ENCODE measurements at places on chromosomes 5 and 9.
A peak's percentile ranks its signal among the peaks of the same experiment; 100 is the strongest.

DNA sequence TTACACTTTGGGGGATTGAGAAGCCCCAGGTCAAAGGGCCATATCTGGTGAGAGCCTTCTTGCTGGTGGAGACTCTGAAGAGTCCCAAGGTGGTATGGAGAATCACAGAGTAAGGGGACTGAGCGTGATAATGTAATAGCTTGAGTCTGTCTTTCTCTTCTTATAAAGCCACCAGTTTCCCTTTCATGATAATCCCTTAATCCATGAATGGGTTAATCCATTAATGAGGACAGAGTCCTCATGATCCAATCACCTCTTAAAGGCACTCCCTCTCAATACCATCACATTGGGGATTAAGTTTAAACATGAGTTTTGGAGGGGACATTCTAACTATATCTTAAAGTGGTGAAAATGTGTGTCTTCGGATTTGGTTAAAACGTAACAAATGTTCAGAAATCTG is 21.5 kb downstream of the WDR36 start:
- DNase-seq: no peak

- no peak for DNase-seq
These were observed 64.7 kb downstream of the IPPK start for GRCh38 chr9:92605224-92605623.

DNA sequence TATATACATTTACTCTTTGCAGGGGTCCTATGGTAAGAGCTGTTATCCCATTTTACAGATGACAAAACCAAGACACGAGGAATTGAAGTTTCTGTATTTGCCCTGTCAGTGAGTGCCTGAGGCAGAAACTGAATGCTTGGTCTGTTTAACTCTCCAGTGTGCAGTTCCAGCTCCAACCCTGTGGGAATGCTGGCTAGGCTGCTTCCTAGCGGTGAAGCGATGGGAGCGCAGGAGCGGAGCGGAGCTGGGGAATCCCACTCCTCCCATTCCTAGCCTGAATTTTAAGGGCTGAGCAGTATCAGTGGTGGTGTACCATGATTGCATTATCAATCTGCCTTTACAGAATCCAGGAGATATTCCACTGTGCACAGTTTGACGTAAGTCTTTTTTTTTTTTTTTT is 202.3 kb downstream of the LRRC70 start:
- DNase-seq: no peak

- no peak for DNase-seq
These were observed 58.7 kb upstream of the NFIB start for GRCh38 chr9:14372437-14373335.

DNA sequence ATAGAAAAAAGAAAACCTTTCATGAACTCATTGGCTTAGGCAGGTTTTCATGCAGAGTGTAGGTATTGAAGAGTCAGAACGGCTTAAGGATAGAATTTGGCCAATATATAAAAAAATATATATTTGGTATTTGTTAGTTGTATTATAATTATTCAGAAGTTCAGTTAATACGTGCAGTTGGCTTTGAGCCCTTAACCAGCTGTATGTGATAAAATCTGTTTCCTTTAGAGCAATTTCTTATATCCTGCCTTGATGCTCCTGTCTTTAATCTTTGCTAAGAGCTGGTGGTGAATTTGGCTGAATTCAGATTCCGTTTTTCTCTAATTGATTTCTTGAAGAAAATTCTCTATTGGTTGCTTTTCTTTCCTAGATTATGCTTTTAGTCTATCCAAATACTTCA is 3.7 kb downstream of the ANXA1 start:
- no peak for DNase-seq

DNA sequence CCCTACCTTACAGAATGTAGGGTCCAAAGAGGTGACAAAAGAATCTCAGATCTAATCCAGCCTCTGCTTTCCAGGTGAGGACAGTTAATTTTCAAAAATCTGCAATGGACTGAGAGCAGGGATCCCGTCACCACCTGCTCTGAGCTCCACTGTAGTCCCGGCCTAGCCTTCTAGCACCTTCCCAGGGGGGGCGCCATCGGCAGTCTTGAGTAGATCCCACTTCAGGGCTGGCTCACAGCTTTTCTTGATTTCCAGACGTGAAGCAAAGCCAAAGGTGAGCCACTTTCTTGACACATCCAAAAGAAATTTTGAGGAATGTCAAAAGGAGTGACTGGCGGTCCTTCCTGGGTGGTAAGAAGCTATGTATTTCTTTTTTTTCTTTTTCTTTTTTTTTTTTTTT is 114.1 kb downstream of the SYK start:
- DNase-seq: no peak

DNA sequence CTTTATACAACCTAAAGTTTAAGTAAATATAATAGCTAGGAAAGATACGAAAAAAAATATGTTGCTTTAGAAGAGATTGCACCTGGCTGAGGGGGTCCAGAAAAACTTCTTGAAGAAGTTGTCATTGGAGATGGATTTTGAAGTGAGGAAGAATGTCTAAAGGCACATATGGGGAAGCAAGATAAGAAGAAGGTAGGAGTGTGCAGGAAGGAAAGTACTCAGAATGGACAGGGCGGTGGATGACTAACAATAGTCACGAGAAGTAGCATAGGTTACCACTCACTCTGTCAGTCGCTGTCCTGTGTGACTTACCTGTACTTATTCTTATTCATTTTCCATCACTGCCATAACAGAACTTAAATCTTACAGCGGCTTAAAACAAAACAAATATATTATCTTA is 251.6 kb downstream of the GRIA1 start:
- no peak for DNase-seq

- DNase-seq: no peak
These were observed 124.4 kb upstream of the MSX2 start for GRCh38 chr5:174599992-174600391.

DNA sequence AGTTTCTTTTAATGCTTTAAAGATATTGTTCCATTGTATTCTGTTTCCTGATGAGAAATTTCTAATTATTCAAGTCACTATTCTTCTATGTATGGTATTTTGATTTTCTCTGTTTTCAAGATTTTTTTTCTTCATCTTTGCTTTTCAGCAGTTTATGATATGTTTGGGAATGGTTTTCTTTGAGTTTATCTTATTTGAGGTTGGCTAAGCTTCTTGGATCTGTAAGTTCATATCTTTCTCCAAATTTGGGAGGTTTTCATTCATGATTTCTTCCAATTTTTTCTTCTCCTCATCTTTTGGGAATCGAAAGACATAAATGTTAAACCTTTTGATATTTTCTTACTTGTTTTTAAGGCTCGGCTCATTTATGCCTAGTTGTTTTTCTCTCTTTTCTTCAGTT is 184.9 kb downstream of the ZSWIM6 start:
- DNase-seq: no peak

- no peak for DNase-seq
These were observed 78.6 kb upstream of the MPDZ start for GRCh38 chr9:13358128-13358527.

GRCh38 chr5:38347896-38348295 is 89.5 kb downstream of the EGFLAM start:
- no peak for DNase-seq

GRCh38 chr9:137114613-137115393 is at the start of gene DPP7:
Gene DPP7 (minus strand): TSS chr9:137114733. CDS start chr9:137114713, 20 bp downstream.
- DNase-seq: peak; percentile 60

DNA sequence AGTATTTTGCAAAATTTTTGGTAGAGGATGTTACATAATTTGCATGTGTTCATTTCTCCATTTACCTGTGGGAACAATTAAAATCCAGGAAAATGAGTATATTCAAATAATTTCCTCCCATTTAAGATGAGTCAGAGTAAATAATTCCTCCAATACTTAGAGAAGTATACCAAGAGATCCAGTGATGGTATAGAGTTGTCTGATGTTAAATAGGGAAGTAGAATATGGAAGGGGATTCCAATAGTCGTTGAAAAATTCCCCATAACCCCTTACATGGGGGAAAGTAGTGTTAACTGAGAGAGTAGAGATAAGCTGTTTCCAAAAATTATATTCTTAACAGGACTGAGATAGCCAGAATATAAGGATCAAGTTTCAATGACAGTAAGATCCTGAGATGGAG is 15.7 kb downstream of the CD274 start:
- DNase-seq: no peak

DNA sequence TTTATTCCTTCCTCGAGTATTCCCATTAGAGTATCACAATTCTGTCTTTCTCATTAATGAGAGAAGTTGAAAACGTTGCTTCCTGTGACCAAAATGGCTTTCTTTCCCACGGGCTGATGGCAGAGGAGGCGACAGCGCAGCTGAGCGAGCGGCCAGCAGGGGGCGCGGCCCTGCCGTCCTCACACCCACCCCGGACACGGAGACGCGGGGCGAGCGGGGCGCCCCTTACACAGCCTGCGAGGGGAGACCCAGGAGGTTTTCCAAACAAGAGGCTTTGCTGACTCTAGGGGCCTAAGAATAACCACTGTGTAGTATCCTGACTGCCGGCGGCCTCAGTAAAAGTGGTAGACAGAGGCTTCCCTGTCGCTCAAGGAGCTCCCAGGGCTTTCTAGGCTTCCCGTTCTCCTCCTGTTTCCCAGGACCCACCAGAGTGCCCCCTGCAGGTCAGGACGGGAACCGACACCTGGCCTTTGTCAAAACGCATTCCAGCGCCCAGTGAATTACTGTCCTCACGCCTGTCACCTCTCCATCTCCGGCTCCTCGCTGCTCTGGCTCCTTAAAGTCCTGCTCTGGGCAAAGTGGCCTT is 27.3 kb upstream of the FGF1 start:
- peak; percentile 65 for DNase-seq

DNA sequence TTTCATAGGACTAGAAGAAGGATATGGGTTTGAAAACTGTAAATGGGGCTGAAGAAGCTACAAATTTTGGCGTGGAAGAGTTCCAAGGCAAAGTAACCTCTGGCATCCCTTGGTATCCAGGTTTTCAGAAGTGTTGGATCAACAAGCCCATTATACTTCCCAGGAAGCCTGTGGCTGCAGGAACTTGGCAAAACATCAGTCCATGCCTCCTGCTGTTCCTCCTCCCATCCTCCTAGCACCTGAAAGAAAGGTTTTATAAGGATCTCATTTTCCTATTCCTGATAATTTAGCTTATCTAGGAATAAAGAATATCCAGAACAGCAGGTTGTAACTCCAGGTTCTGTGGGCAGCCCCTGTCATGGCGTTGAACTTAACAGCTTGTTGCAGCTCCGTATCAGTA is 72.5 kb upstream of the LPAR1 start:
- no peak for DNase-seq

- DNase-seq: no peak
These were observed 56.1 kb downstream of the LRRTM2 start for GRCh38 chr5:138819081-138819480.

GRCh38 chr5:134223406-134224248 is 2.2 kb downstream of the PPP2CA start:
- DNase-seq: no peak

- DNase-seq: no peak
These were observed 14.1 kb downstream of the PDLIM4 start for GRCh38 chr5:132271251-132272246.

DNA sequence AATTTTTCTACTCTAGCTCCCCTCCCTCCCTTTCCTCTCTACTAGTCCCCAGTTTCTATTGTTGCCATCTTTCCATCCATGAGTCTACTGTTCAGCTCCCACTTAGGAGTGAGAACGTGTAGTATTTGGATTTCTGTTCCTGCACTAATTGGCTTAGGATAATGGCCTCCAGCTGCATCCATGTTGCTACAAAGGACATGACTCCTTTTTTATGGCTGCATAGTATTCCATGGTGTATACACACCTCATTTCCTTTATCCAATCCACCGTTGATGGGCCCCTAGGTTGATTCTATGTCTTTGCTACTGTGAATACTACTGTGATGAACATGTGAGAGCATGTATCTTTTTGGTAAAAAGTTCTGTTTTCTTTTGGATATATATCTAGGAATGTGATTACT is 138.9 kb upstream of the MSX2 start:
- DNase-seq: no peak

GRCh38 chr5:81408496-81408895 is 14.6 kb upstream of the ACOT12 start:
- no peak for DNase-seq

DNA sequence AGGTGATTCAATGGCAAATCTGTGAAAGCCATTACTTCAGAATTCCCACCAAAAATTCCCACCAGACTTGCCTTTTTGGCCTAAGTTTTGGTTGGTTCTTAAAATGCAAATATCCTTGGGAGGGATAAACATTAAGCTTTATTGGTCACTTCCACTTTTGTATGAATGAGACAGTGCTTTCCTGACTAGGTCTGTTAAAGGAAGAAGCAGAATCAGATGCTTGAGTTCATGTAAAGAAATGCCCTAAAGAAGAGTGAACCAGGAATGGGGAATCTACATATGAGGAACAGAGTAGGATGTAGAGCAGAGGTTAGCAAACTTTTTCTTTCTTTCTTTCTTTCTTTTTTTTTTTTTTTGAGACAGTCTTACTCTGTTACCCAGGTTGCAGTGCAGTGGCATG is 129.3 kb downstream of the GCNT1 start:
- DNase-seq: no peak

- no peak for DNase-seq
These were observed 35.2 kb upstream of the PLEKHG4B start for GRCh38 chr5:56561-57290.

GRCh38 chr5:151023047-151023615 is 2.7 kb downstream of the GPX3 start:
- no peak for DNase-seq
